ENCODE measurements at places on chromosomes 1 and 21. TPM values are rescaled to one million over a fixed set of nuclear protein-coding genes. Genes with fewer than 3 reads are reported as not detected.

- DNase-seq: no peak
Observed at GRCh38 chr21:35521852-35522505, 472.9 kb upstream of the RUNX1 start.

DNA sequence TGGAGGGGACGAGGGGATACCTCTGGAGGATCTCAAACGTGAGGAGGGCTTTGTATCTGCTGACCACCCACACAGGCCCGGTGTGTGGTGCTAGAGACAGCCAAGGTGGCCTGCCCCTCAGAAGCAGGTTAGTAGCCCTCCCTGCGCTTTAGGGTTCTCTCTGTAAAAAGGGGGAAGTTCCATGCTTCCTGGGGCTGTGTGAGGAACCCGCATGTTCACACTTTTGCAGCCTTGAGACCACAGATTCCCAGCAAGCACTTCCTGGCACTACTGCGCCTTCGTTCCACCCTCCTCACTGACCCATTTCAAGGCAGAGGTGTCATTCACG lies 7.9 kb upstream of the GUCA2B start:
- no peak for DNase-seq

GRCh38 chr1:166836733-166837132 lies 2.5 kb upstream of the POGK start:
- DNase-seq: no peak

GRCh38 chr1:213457186-213457585 lies 406.1 kb downstream of the RPS6KC1 start:
- no peak for DNase-seq

- DNase-seq: peak; percentile 22
Observed at GRCh38 chr1:112358798-112359408, 37.1 kb upstream of the CTTNBP2NL start.

Gene DISP3
- 0.42 TPM for total RNA-seq

DNA sequence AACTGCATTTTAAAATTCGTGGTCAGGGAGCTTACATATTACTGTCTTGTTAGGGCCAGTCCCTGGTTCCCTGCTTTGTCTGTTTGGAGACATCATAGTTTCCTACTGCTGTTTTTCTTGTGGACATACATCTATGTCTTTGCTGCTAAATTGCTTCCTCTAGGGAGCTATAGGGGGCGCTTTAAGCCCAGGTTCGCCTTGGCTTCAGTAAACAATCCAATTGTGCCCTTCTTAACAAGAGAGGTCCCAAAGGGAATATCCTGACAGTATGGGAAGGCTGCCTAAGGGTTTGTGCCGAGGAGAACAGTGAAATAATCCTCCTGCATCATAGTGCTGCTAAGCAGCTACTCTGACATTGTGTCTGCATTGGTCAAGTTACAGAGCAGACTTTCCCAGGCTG lies 112.5 kb downstream of the USH2A start:
- no peak for DNase-seq

GRCh38 chr1:118751166-118751565 lies 237.0 kb downstream of the TBX15 start:
- DNase-seq: no peak

Gene KIF26B
- total RNA-seq: 0.05 TPM

Gene IQCC
- total RNA-seq: 2.8 TPM

Gene SAMD11
- total RNA-seq: 0.32 TPM

Gene KCNE1
- total RNA-seq: 0.39 TPM

GRCh38 chr1:89786628-89787214 lies 34.1 kb upstream of the LRRC8D start:
- no peak for DNase-seq

- no peak for DNase-seq
Observed at GRCh38 chr1:215835951-215836350, 268.8 kb downstream of the KCTD3 start.

Gene SAMSN1
- 25.3 TPM for total RNA-seq

All from T-cell (primary cell).